ENCODE measurements at places on chromosomes 12 and 14.

DNA sequence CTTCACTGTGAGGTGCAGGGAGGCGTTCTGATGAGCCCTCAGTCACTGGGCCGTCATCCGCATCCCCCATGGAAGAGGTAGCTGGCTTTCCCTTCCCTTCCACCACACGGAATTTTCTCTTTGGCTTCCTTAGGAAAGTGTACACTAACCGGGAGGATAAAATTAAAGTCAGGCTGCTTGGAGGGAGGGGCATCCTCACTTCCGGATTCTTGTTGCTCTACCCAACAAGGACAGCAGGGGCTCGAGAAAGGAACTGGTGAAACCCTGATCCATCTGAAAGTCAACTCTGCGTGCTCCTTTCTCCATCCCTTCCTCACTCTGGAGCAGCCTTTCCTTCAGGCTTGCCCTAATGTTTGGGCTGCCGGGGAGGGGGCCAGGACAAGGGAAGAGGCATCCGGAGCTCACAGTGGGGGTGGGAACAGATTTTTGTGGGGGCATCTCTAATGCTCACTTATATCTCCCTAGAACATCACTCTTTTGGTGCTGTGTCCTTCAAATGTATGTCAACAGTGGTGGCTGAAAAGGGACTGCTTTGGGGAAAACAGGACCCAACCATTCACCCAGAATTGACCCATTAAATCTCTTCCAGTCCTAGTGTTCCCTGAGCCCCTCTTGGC is 101.4 kb upstream of the FKBP4 start:
- no peak for DNase-seq

GRCh38 chr14:39974036-39974435 is 541.8 kb upstream of the FBXO33 start:
- DNase-seq: no peak

- DNase-seq: peak; percentile 68
Observed at GRCh38 chr14:74763803-74764531, 851 bp downstream of the YLPM1 start.

- DNase-seq: no peak
Observed at GRCh38 chr14:32590157-32590556, 261.1 kb downstream of the AKAP6 start.

DNA sequence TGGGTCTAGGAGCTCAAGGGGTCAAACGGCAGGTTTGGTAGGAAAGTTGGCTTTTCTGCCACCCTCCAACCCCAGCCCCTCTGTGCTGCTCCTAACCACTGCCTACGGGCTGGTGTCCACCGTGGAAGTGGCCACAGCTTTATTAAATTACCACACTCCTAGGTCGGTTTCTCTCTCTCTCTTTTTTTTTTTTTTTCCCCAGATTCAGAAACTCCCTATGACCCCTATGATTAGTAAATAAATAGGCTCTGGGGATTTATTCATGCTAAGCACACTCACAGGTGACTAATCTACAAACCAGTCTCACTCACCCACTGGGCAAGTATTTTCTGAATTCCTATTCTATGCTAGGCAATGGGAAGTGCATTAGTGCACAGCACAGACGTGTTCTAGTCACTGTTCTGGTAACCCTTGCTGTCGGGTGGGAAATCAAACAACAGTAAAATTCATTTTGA is 8.7 kb upstream of the DDX47 start:
- no peak for DNase-seq

GRCh38 chr12:2405039-2405438 is 352.3 kb downstream of the CACNA1C start:
- no peak for DNase-seq

DNA sequence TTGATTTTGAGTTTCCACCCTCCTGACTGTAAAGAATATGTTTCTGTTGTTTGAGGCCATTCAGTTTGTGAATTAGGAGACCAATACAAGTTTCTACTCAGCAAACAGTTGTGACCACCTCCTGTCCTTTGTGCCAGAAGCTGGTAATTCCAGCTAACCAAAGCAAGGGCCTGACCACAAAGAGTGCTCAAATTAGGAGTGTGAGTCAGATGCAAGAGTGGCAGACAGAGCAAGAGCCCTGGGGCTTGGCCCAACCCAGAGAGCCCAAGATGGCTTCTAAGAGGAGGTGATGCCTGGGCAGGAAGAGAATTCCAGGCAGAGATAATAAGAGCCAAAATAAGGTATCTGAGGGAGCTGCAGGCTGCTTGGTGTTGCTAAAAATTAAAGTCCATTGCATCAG is 77.7 kb upstream of the C14orf132 start:
- DNase-seq: no peak
